Activated CD4-positive, alpha-beta T cell treated with anti-CD3 and anti-CD28 coated beads for 36 hours (primary cell): ENCODE measurements at places on chromosomes 13 and 19. TPM values are rescaled to one million over a fixed set of nuclear protein-coding genes. Genes with fewer than 3 reads are reported as not detected.
A peak's percentile ranks its signal among the peaks of the same experiment; 100 is the strongest.

DNA sequence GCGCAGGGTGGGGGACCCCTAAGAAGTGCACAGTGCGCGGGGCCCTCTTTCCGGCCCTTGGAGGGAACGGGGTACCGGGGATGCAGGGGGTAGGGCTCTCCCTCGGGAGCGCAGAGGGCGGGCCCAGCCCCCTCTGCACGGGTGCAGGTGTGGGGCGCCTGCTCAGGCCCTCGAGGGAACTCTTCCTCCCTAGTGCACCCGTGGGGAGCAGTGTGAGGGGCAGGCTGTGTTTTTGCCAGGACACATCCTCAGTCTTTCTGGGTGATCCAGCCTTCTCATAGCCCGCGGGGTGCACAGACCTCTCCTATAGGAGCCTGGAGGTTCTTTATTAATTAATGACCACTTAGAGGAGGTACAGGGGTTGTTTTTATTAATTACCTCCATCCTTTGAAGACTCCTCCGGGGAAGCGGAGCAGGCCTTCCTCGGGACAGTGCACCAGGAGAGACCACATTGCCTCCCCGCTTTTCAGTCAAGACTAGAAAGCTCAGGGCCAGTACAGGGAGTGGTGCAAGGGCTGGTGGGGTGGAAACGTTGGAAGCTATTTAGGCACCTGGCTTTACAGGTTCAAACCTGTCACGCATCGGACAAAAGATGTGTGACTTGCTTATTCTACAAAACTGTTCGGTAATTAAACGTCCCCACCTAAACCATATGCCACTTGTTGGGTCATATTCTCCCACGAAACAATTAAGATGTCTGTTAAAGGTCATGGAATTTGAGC lies 598 bp upstream of the GJB6 start:
- peaks cover 14% of the 10 kb centered on the region for H3K27me3 ChIP-seq
- no peak overlapping the region for H3K4me3 ChIP-seq
- H3K36me3 ChIP-seq: no peaks in the 10 kb centered on the region
- no peak for DNase-seq
- H3K27ac ChIP-seq: no peak overlapping the region
- H3K4me1 ChIP-seq: peaks cover 11% of the 10 kb centered on the region

DNA sequence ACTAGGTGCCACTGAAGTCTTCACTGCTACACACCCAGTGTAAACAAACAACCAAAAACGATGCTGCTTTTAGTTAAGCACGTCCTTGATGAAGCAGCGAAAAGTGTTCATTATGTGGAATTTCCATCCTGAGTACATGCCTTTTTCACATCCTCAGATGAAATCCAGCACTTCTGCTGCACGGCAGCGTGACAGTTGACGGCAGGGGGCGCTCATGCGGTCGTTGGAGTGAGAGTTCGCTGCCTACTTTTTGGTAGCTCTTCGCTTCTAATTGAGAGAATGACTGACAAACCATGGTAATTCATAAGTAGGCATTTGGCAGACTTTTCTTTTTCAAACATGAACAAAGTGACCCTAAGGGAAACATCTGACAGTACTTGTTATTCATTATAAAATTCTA lies 1124.9 kb downstream of the EFNB2 start:
- no peaks in the 10 kb centered on the region for H3K36me3 ChIP-seq
- H3K4me3 ChIP-seq: no peak overlapping the region
- DNase-seq: peak; percentile 57

The SULT2B1 gene
- total RNA-seq: not detected

The ADPRHL1 gene
- 0.49 TPM for total RNA-seq
